Uterus (tissue), 4 donors: ENCODE measurements at places on chromosomes 6 and 20. TPM values are rescaled to one million over a fixed set of nuclear protein-coding genes. Genes with fewer than 3 reads are reported as not detected.

ASCC3 gene
- 22.9 TPM for total RNA-seq

MICA gene
- total RNA-seq = 15.1 TPM

CLVS2 gene
- total RNA-seq = 6.2 TPM

- H3K4me1 ChIP-seq = no peaks in the 10 kb centered on the region
- DNase-seq = no peak
- H3K27me3 ChIP-seq = no peaks in the 10 kb centered on the region
- no peak overlapping the region for H3K4me3 ChIP-seq
- H3K27ac ChIP-seq = peak overlapping the region; percentile 1
- no peaks in the 10 kb centered on the region for H3K36me3 ChIP-seq
Observed at GRCh38 chr20:36818861-36819260, 45.3 kb upstream of the DSN1 start.

- no peak for DNase-seq
- H3K36me3 ChIP-seq = no peaks in the 10 kb centered on the region
- H3K27me3 ChIP-seq = no peaks in the 10 kb centered on the region
- H3K27ac ChIP-seq = no peak overlapping the region
- no peak overlapping the region for H3K4me3 ChIP-seq
Observed at GRCh38 chr6:153162172-153162571, 31.1 kb upstream of the RGS17 start.

DNA sequence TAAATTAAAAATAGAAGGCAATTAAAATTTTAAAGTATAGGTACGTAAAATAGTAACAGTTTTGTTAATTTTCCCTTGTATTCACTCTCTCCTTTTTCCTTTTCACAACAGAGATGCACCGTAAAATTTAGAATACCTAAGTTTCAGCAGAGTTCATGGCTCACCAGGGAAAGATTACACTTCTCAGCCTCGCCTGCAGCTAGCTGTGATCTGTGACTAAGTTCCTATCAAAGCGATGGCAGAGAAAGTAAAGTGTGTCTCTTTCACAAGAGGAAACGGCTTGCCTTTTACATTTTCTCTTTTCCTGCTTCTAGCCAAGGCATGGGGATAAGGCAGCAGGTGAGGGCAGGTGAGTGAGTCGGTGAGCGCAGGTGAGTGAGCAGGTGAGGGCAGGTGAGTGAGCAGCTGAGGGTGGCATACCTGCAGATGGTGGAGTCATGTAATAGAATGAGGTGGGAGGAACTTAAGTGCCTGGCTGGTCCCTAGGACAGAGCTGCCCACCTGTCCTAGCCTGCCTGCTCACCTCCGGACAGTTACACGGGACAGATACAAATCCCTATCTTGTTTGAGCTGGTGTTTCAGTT is 30.9 kb downstream of the ZFP64 start:
- no peak overlapping the region for H3K27ac ChIP-seq
- H3K36me3 ChIP-seq = no peaks in the 10 kb centered on the region
- no peak for DNase-seq

GRCh38 chr20:32543570-32544259 is 41.4 kb downstream of the NOL4L start:
- H3K4me3 ChIP-seq = no peak overlapping the region
- no peak for DNase-seq

- no peaks in the 10 kb centered on the region for H3K27me3 ChIP-seq
- no peaks in the 10 kb centered on the region for H3K4me1 ChIP-seq
- no peak for DNase-seq
Observed at GRCh38 chr6:68632734-68633133, 2.3 kb upstream of the ADGRB3 start.

DNA sequence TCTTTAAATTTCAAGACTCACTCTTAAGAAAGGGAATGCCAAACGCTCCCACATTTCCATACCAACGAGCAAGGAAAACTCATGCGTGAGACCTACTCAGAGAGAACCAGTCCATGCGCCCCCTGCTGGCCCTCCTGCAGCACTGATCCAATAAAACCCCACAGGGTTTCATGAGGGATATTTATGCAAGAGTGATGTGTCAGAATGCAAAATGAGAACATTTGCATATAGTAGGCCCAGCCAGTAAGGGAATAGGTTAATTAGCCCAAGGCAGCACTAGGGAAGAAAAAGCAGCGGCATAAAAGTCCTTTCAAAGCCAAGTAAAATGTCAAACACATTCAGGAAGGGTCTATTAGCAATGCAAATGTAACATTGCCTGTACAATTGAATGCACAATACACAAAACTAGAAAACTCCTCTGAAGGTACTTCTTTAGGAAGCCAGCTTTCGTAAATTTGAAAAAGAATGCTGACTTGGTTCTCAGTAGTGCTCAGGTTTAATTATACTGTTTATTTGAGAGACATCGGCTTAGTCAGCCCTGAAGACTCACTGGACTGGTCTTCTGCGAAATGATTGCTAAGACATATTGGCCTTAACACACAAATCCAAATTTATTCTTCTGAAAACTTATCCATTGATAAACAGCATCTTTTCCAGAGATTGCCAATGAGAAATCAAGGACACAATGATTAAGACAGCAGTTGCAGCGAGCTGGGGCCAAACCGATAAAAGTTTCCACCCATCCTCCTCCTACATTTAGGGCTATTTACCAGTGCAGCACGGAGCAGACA is 93.2 kb downstream of the GMPR start:
- no peaks in the 10 kb centered on the region for H3K36me3 ChIP-seq
- H3K4me1 ChIP-seq = peaks cover 30% of the 10 kb centered on the region
- H3K27ac ChIP-seq = peak overlapping the region; percentile 53
- DNase-seq = peak; percentile 59
- H3K27me3 ChIP-seq = no peaks in the 10 kb centered on the region

- no peaks in the 10 kb centered on the region for H3K27me3 ChIP-seq
- DNase-seq = no peak
- no peaks in the 10 kb centered on the region for H3K36me3 ChIP-seq
- no peak overlapping the region for H3K27ac ChIP-seq
Observed at GRCh38 chr6:44253307-44254101, 3.8 kb downstream of the SLC35B2 start.

GRCh38 chr20:19275630-19276071 is 63.2 kb downstream of the SLC24A3 start:
- H3K36me3 ChIP-seq = no peaks in the 10 kb centered on the region
- H3K27ac ChIP-seq = peak overlapping the region; percentile 79
- peaks cover 11% of the 10 kb centered on the region for H3K4me1 ChIP-seq
- DNase-seq = peak; percentile 93
- no peak overlapping the region for H3K4me3 ChIP-seq
- no peaks in the 10 kb centered on the region for H3K27me3 ChIP-seq

- H3K36me3 ChIP-seq = no peaks in the 10 kb centered on the region
- no peak overlapping the region for H3K27ac ChIP-seq
- H3K4me3 ChIP-seq = no peak overlapping the region
- no peaks in the 10 kb centered on the region for H3K4me1 ChIP-seq
- no peaks in the 10 kb centered on the region for H3K27me3 ChIP-seq
Observed at GRCh38 chr6:156971153-156971885, 194.1 kb downstream of the ARID1B start.

DNA sequence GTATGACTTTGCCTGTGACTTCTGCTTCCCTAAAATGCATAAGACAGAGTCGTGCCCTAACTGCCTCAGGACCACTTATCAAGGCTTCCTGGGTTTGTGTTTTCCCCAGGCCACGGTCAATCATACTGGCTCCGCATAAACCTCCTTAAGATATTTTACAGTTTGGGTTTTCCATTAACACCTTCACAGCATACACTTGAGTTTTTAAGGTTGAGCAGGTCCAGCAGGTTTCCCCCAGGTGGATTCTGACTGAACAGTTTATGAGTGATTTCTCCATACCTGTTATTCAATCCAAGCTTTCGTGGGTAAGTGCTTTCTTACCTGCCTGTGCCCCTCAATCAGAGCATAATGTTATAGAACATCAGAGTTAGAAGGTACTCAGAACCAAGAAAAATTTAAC is 39.3 kb downstream of the NINL start:
- DNase-seq = no peak
- H3K4me1 ChIP-seq = no peaks in the 10 kb centered on the region
- H3K27ac ChIP-seq = no peak overlapping the region
- H3K27me3 ChIP-seq = no peaks in the 10 kb centered on the region

DNA sequence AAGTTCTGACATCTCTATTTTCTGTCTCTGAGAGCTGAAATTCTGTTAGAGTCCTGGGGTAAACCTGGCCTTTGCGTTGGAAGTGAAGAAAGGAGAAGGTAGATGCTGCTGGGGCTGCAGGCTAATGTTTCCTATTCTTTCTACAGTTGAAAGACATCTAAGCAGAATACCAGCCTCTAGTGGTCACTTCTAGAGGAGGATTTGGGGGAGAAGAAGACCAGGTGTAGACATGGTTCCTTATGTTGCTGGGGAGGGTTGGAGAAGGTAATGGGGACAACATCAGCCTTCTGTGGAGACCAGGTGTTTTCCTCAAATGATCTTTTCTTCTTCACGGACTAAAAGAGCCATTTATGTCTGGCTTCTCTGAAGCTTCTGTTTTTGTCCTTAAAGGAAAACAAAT is 62.6 kb downstream of the BTBD3 start:
- H3K4me3 ChIP-seq = no peak overlapping the region
- H3K36me3 ChIP-seq = no peaks in the 10 kb centered on the region
- no peaks in the 10 kb centered on the region for H3K27me3 ChIP-seq

DNA sequence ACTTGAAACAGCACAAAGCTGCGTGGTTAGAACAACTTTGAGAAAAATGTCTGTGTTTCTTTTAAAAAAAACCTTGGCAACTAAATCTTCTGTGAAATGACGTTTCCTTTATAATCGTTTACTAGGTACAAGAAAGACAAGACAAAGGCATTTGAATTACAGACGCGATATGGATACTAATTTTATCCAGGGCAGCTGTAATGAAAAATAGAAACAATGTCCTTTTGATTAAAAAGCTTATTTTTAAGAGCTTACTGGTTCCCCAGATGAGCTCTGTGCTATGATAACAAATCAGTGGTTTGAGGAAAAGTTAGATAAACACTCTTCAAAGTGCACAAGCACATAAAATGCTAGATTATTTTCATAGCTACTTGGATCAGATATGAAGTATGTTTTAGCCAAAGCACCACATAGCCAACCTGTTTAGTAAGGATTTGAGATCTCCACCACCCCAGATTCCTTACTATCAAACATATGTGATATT is 1.6 kb upstream of the SYNCRIP start:
- peak overlapping the region; percentile 85 for H3K4me3 ChIP-seq
- H3K4me1 ChIP-seq = no peaks in the 10 kb centered on the region
- H3K27me3 ChIP-seq = no peaks in the 10 kb centered on the region
- no peak for DNase-seq
- H3K36me3 ChIP-seq = no peaks in the 10 kb centered on the region

DNA sequence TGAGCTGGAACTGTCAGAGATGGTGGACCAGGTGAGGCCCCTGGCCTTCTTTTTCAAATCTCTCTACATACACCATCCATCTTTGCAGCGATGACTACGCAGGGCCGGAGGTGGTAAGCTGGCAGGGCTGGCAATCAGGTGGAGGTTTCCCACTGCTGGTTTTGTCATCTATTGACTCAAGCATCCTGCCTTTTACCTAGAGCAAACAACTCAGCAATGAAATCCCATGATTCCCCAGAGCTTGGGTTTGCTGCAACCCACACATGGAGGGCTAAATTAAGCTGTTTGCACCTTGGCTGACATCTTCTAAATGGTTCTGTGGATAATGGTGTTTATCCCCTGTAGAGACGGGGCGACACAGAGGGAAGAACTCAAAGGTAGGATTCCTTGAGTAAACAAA is 170.2 kb downstream of the SCP2D1 start:
- DNase-seq = no peak
- peaks cover 12% of the 10 kb centered on the region for H3K4me1 ChIP-seq
- H3K4me3 ChIP-seq = no peak overlapping the region
- no peaks in the 10 kb centered on the region for H3K36me3 ChIP-seq
- H3K27me3 ChIP-seq = no peaks in the 10 kb centered on the region
